ENCODE measurements at places on chromosomes 11 and 22. TPM values are rescaled to one million over a fixed set of nuclear protein-coding genes. Genes with fewer than 3 reads are reported as not detected.

Gene FXYD6
- 8.0 TPM for total RNA-seq

- H3K4me3 ChIP-seq = no peak overlapping the region
- H3K36me3 ChIP-seq = no peaks in the 10 kb centered on the region
- no peak overlapping the region for H3K27ac ChIP-seq
- DNase-seq = no peak
Observed at GRCh38 chr22:25644122-25644521, 79.6 kb downstream of the GRK3 start.

Gene LMF2
- 25.9 TPM for total RNA-seq

DNA sequence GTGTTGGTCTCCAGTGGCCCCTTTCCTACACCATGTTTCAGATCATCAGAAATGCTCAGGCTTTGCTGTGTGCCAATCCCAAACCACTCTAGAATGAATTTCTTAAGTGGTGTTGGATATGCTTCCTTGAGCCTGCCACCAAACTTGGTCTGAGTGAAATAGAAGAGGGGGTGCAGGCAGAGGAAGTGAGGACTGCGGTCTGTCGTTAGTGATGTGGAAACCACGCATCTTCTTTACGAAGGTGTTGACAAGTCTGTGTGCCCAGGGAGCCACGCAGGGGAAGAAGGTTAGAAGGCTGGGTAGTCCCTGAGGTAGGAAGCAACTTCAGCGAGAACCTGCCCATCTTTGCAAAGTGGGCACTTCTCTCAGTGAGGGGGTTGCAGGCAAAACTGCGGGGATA is 187.4 kb upstream of the NAV2 start:
- DNase-seq = no peak
- H3K4me1 ChIP-seq = no peaks in the 10 kb centered on the region
- H3K4me3 ChIP-seq = no peak overlapping the region
- no peak overlapping the region for H3K27ac ChIP-seq
